ENCODE measurements at places on chromosomes 11 and 22.

DNA sequence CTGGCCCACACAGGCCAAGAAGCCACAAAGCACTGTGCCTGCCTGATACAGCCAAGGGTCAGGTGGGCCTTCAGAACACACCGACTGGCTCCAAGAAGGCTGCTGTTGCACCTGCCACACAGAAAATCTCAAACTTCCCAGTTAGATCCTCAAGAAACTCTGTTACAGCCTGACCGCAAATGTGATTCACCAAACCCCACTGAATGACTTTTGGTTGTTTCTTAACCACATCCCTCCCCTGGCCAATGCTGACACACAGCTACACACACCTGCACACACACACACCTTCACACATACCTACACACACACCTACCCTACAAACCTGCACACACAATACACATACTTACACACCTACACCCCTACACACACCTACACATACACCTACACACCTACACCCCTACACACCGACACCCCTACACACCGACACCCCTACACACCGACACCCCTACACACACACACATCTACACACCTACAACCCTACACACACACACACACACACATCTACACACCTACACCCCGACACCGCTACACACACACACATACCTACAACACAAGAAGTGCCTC, 31.5 kb downstream of the CDKN1C start:
- no peak for DNase-seq

DNA sequence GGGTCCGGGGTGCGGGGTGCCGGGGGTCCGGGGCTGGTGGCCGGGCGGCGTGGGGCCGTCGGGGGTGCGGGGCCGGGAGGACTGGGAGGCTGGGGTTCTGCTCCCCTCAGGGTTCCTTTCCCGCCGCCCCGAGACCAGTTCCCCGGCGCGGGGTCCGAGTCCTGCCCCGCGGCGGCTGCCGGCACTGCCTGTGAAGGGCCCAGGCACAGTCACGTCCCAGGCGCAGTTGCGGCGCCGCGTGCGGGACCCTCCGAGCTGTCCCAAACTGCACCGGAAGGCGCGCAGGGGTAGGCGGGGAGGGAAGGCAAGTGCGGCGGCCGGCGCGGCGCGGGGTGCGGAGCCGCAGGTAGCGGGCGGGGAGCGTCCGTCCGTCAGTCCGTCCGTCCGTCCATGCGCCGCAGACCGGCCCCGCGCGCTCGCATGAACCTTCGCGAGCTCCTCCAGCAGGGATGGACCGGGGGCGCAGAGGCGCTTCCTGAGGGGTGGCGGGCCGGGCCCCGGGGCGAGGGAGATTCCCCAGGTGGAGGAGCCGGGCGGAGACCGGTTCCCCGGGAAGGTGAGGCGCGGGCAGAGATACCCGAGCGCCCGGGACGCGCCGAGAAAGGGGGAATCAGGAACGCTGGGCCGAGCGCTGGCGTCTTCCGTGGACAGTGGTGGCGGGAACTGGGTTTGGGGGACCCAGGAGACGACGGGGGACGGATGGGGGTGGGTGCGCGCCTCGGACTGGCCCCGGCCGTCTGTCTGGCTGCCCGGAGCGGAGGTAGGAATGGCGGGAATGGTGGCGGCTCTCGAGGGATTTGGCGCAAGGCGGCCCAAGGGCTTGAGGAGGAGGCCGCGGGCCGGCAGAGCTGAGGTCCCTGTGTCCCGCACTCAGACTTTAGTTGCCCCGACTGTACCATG, 3.1 kb upstream of the ADORA2A start:
- DNase-seq = peak; percentile 42

GRCh38 chr11:6693342-6694228, 10.4 kb upstream of the MRPL17 start:
- DNase-seq = peak; percentile 13

DNA sequence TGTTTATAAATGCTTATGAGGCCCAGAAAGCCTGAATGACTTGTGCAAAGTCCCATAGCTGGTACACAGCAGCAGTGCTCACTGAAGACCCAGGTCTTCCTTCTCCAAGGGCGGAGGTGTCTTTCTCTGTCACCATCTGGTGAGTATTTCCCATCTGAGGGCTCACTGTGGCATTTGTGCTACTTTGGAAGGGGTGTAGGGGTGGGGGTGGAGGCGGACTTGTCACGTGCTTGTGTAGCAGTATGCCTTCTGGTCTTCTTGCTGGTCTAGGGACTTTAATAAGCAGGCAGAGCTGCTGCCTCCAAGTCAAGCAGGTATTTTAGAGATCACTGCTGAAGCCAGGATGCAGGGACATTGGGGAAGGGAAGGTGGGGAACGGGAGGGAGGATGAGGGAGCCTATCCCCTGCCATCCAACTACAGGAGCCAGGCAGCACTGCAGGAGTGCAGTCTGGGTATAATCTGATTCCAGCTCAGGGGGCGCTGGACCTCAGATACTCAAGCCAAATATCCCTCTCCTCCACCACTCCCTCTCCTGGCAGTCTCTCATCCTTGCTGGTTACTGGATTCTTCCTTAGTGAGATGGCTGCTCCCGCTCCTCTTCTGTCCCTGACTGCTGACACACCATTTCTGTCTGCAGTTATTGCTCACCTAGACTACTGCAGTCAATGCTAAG, 3.4 kb downstream of the ABCC8 start:
- no peak for DNase-seq

DNA sequence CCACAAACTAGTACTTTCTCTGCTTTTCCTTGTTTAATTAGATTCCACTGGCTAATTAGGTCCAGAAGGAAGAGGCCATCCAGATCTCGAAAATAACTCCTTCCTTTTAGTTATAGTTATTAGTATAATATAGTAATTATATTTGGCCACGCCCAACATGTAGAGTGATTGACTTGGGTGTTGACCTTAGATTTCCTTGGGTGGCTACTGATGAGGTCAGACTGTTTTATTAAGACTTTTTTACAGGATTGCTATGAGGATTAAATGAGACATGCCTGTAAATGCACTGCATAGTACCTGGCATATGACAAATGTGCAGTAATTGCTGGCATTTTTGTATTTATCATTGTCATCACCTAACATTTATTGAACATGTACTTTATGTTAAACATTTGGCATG, 26.9 kb downstream of the STX3 start:
- no peak for DNase-seq

DNA sequence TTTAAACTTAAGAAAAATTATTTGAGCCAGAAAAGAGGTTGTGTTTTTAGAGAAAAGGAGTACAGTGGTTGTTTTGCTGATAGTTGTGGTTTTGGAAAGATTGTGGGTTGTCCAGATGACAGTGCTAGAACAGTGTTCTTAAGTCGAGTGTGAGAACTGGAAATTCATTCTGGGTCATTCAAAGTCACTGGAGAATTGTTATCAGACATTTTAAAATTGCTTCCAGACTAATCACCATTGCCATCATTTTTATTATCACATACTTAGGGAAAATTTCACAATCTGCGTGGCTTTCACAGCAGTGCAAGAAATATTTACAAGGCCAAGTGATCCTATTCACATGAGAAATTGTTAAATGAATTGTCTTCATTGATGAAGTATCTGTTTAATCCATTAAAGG, 242.2 kb upstream of the DDI1 start:
- DNase-seq = no peak

GRCh38 chr11:120210626-120211521, at the start of gene OAF:
Gene OAF, plus strand, starts transcription at chr11:120211032. Its CDS starts 248 bp downstream, at chr11:120211280.
- peak; percentile 65 for DNase-seq

DNA sequence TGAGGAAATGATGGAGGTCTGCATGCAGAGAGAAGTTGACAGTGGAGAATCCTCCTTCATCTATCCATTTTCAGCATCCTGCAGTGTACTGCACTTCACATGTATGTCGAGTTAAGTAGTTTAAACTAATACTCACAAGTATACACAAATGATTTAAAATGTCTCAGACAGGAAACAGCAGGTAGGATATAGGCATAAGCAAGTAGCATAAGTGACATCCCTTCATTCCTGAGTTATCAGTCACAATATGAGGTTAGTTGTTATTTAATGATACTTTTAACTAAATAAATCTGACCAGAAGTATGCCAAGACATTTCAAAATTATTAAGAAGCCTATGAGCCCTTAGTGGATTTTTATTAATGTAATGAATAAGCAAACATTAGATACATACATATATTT, 37.4 kb downstream of the MTMR2 start:
- DNase-seq = no peak

DNA sequence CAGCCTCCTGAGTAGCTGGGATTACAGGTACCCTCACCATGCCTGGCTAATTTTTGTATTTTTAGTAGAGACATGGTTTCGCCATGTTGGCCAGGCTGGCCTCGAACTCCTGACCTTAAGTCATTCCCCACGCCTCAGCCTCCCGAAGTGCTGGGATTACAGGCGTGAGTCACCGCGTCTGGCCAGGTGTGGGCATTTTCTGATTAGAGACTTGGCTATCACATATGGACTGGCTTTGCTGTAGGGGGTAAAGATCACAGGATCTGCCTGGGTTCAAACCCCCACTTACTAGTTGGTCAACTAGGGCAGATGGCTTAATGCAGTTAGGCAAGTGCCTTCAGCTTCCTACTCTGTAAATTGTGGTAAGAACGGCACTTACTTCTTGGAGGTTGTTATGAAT, 6.5 kb downstream of the CD248 start:
- DNase-seq = no peak

- DNase-seq = no peak
Measured at GRCh38 chr11:2814751-2815150, 70.8 kb downstream of the CDKN1C start.

DNA sequence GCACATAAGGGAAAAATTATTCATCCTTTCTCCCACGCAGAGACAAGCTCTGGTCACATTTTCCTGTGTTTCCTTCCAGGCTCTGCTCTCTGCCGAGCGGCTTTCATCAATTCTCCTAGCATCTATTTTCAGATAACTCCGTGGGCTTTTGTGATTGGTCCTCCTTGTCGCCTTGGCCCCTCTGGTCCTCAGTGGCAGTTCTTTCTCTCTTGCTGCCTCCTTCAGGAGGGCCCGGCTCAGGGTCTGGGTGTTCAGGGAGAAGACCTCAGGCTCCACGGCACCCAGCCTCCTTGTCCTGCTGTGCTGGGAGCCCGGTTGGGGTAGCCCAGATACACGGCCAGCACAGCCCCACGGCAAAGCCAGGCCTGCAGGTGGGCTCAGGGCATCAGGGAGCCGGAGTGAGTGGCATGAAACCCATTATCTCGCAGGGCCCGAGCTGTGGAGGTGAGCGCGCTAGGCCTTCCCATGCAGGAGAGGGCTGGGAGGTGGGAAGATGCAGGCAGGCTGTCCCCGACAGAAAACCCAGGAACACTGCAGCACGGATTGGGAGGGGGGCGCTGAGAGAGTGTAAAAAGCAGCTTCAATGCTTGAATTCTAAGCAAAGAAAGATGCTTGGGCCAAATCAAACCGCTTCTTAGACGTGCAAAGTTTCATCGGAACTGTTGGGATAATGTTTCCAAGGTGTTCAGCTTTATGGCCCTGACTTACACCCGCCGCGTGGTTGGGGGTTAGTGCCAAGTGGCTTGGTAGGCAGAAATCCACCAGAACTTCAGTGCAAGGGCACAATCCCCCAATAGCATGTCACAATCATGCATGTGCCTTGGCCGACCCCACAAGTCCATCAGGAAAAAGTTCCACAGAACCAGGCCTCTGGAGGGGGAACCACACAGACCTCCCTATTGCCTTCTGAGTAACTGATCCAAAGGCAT, 81.9 kb upstream of the WNT7B start:
- no peak for DNase-seq

GRCh38 chr11:38687008-38687407, 2089.0 kb upstream of the RAG2 start:
- DNase-seq = no peak

- DNase-seq = no peak
Measured at GRCh38 chr11:101278286-101278685, 148.7 kb upstream of the PGR start.

- no peak for DNase-seq
Measured at GRCh38 chr22:16562711-16563554, 29.7 kb downstream of the CCT8L2 start.
